Activated naive CD8-positive, alpha-beta T cell treated with anti-CD3 and anti-CD28 coated beads, Interleukin-2, amount 50 U/mL, for 24 hours (primary cell): ENCODE measurements at places on chromosomes 5 and 9.

GRCh38 chr5:72518001-72518683 is 10.9 kb upstream of the ZNF366 start:
- DNase-seq, result no peak

- DNase-seq, result no peak
Measured at GRCh38 chr9:15305470-15305869, 1.5 kb downstream of the TTC39B start.

DNA sequence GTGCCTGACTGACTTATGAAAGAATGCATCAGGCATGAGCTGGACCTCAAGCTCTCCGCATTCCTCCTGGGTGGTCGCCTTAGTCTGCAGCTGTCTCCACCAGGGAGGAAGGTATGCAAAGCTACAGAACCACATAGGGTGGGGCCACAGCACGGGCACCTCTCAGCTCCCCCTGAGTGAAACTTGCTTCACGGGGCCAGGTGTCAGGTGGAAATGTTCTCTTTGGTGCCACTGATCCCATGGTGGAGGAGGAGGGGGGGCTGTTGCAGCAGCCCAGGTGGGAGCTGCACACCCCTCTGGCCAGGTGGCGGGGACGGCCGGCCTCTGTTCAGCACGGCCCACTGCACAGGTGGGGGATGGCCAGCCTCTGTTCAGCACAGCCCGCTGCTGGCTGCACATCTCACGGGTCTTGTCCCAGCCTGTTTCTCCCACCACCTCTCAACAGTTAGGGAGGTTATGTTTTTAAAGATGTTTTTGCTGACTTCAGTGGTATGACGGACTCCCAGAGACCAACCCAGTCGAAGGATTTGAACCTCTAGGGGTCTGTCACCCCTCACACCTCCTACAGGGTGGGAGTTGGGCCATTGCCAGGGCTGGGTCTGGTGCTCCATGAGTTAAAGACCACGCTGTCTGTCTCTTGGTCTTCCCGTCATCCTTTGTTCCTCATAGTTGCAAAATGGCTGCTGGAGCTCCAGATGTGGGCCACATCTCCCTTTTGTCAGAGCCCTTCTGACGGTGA is 34.3 kb downstream of the MRPL36 start:
- DNase-seq, result no peak

DNA sequence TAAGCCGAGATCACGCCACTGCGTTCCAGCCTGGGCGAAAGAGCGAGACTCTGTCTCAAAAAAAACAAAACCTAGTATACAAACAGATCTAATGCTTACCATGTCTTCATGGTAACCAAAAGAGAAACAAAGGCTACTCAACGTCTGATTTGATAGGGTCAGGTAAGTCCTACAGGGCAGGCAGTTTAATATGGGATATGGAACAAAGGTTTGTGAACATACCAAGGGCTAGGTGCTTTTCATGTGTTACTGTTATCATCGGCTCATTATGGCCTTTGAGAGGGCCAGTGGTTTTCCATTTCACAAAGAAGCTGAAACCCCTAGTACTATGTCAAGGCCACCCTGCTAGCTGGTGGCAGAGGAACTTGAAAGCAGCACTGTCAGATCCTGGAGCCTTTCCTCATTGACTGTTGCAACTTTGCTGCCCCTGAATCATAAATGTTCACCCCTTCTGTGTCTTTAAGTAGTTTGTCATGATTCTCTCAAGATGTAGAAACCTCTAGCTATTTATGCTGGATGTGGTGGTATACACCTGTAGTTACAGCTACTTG is 5.1 kb downstream of the IQGAP2 start:
- DNase-seq, result no peak

- DNase-seq, result no peak
Measured at GRCh38 chr9:96320749-96321280, 18.8 kb upstream of the HSD17B3 start.

DNA sequence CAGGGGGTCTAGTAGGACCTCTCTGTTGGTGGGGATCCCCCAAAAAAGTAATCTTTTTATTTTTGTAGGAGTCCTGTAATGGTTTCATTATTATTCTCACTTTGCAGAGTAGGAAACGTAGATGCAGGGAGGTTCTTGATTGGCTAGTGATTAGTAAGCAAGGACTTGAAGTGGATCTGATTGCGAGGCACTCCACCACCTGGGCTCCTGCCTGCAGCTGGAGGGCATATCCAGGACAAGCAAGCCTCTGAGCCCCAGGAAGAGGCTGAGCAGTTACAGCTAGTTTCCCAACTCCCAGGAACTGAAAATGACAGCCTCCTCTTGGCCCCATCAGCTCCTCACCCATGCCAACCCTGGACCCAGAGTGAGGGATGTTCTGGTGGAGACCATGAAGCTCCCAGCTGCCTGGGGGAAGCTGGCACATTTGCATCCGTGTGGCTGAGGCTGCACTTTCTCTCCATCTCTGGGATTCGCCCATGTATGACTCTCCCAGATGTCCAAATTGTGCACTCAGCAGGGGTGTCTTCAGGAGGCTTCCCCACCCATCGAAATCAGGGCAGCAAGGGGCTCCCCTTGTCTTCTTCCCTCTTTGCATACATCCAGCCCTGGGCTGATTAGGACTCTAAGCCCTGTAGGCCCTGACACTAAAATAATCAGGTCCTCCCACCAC is 10.2 kb downstream of the KCNIP1 start:
- no peak for DNase-seq

DNA sequence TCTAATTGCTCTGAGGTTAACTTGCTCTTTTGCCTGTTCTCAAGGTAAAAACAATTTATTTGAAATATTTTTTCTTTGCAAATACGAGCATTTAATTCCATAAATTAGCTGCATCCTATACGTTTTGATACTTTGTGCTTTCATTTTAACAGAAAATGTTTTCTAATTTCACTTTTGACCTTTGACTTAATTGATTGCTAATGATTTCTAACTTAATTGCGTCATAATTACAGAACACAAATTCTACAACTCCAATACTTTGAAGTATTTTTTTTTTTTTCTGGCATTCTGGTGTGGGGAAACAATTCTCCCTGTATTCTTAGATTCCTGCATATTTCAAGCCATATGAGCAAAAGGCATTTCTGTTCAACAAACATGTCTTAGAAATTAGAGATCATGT is 134.0 kb downstream of the ISOC1 start:
- no peak for DNase-seq

DNA sequence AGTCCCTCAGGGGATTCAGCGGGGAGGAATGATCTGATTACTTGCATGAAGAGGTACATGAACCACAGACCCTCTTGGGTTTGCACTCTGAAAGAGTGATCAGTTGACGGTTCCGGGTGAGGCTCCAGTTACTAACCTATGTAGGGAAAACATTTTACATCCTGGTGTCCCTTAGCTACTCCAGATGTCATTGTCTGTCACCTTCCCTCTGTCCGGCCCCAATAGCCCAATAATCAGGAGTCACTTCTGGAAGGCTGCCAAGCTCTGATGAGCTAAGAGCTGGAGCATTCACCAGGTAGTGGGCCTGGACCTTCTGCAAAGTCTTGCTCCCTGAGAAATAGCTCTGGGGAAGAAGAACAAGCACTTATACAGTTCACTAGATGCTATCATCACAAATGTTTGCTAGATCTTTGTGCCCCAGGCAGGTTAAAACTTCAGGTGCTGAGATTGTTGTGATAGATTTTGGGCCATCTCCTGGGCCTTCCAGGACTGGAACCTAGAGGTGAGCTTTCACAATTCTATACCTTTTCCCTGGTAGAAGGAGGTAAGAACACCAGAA is 64.5 kb downstream of the ENTREP1 start:
- DNase-seq, result no peak

DNA sequence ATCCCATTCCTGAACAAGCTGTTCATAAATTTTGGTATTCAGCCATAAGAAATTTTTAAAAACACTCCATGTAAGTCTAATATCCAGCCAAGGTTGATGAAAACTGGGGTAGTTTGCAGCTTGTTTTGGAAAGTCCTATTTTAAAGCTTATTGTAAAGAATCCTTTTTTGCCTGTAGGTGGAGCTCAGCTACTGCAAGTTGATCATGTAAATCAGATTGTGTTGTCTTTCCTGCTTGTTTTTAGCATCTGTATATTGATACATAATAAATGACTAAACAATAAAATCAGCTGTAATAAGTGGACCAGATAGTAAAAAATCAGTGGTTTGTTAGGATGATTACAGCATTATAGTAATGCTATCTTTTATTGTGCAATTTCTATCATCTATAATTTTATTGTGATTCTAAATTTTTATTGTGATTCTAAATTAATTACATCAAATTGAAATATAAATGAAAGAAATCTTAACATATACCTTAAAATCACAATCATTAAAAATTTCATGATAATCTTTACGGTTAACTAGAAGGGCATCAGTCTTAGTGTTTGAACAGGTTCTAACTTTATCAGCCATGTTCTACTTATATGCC is 42.4 kb downstream of the CWC27 start:
- no peak for DNase-seq

DNA sequence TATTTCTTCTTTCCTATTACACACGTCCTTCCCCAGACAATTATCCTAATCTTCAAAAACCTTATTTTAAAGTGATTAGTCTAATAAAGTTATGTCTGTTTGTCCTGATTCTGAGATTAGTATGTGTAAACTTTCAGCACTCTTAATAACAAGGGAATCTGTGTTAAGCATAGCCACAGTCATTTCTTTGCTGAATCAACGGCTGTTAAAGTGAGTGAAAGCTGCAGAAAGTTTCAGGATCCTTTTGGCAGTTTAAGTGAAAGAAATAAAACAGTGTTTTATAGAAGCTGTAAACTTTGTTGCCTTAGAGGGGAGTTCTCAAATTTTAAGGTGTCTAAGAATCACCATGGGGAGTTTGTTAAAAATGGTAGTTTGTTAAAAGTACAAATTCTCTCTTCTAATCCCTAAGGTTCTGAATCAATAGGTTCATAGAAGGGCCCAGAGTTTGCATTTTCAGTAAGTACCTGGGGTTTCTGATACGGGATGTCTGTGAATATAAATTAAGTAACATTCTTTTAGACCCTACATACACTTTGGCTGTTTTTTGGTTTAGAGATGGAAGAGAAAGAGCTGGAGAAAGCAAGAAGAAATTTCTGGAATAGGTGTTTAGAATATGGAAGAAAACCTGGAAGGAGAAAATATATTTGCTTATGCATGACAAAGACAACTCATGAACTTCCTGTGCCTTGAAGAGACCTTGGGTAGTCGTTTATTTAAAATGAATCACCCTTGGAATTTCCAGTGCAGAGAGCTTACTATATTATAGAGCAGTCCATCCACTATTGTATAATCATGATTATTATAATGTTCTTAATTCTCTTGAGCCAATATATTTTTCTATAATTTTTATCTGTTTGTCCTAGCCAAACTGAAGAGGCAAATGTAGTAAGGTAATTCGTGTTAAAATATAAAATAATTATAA is 45.7 kb downstream of the SCAMP1 start:
- DNase-seq, result no peak

- no peak for DNase-seq
Measured at GRCh38 chr5:52830650-52831049, 42.9 kb downstream of the ITGA1 start.

DNA sequence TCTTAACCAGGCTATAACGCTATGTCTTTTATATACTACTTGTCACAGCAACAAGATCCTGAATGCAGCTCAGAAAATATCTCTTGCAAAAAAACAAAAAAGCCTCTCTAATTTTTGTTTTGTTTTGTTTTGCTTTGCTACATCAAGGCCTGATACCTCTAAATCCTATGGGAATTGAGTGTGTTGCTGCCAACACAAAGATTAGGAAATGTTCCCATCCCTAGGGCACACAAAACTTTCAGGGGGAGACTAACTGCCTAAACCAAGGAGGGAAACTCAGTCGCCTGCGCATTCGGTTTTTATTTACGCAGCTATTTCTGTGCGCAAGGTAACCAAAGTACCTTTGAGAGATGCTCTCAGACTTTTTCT is 1.7 kb downstream of the SSBP2 start:
- DNase-seq, result peak; percentile 7

DNA sequence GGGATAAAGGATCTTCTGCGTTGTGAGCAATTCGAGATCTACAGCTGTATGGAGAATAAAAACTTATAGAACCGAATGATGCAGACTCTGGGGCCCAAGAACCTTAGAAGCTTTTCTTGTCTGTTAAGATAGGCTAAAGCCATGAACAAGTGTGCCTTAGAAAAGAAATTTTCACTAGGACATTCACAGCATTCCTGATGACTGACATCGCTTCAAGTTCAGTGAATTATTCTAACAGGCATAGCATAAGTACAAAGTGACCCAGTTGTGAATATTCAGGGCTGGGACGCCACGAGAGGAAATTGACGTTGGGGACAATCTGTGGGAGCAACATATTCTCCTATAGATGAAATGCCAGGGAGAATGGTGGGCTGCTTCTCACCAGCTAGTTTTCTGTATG is 32.0 kb upstream of the PANK3 start:
- DNase-seq, result no peak

GRCh38 chr5:126416266-126416925 is 6.8 kb upstream of the GRAMD2B start:
- DNase-seq, result no peak

- no peak for DNase-seq
Measured at GRCh38 chr9:5622016-5622415, 6.9 kb upstream of the RIC1 start.

- DNase-seq, result no peak
Measured at GRCh38 chr5:27947088-27947487, 908.7 kb upstream of the CDH9 start.

- no peak for DNase-seq
Measured at GRCh38 chr5:127567026-127567768, 49.8 kb downstream of the PRRC1 start.

- no peak for DNase-seq
Measured at GRCh38 chr9:22129133-22129532, 120.0 kb upstream of the CDKN2B start.

DNA sequence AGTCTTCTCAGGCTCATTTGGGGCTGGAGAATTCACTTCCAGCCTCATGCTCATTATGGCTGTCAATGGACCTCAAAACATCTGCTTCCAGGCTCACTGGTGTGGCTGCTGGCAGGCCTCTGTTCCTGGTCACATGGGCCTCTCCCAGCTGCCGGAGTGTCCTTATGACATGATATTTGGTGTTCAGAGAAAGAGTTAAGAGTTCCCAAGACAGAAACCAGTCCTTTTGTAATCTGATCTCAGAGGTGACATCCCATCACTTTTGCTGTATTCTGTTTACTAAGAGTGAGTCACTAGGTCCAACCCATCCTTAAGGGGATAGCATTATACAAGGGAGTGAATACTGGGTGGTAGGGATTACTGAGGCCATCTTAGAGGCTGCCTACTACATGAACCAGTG is 104.6 kb downstream of the CACNA1B start:
- no peak for DNase-seq

DNA sequence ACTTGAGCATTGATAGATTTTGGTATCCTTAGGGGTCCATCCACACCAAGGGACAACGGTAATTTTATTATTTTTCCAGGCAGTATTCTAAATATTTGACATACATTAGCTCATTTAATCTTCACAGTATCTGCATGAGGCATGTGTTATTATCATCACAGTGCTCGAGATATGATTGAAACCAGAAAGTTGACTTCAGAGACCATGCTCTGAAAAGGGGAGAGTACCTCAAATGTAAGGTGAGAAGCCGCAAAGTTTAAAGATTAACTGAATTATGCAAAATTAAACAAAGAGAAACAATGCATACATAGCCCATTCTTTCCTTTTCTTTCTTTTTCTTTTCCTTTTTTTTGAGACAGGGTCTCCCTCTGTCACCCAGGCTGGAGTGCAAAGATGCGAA is 104.1 kb downstream of the SLC25A46 start:
- no peak for DNase-seq
